ENCODE measurements at places on chromosomes 3 and 15.

- DNase-seq = no peak
Measured at GRCh38 chr15:67611370-67612369, 69.2 kb downstream of the MAP2K5 start.

DNA sequence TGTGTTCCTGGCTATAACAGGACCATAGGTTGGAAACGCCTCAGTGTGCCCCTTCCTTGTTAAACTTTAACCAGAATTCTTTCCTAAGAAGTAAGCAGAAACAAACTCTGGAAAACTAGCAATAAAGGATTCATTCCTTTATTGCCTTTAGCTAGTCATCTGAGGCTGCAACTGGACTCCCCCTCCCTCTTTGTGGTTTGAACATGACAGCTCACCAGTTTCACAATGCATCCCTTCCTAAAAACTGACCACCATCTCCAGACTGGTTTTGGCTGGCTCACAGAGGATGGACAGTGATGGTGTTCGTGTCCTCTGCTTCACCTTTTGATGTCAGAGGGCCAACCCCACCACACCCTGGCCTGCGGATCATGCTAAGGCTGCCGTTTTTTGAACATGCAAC is 27.9 kb upstream of the TGFBR2 start:
- no peak for DNase-seq

DNA sequence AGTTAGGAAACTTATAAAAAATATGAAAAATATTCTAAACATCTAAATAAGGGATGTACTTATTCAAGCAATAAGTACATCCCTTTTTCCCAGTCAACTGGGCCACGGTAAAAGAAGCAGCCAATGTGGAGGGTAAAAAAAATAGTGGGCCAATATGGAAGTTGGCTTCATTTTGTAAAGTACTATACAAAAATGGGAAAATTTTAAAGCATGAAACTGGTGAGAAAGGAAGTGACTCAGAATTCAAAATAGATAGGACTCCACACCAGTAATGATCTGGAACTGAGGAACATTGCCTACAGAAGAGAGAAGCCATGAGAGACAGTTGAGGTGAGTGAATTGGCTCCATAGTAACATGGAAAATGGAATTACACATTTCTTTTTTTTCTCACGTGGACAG is 108.9 kb downstream of the FNDC3B start:
- DNase-seq = no peak

DNA sequence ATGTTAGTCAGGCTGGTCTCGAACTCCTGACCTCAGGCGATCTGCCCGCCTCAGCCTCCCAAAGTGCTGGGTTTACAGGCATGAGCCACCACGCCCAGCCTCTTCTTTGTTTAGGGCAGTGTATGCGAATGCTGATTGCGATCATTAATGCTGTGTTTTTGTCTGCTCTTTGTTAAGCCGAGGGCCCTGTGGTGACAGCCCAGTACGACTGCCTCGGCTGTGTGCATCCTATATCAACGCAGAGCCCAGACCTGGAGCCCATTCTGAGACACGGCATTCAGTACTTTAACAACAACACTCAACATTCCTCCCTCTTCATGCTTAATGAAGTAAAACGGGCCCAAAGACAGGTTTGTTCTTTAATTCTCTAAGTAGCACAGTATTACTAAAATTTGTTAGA is 7.8 kb downstream of the KNG1 start:
- DNase-seq = no peak

GRCh38 chr15:81502439-81502838 is 128.4 kb upstream of the TMC3 start:
- DNase-seq = no peak

DNA sequence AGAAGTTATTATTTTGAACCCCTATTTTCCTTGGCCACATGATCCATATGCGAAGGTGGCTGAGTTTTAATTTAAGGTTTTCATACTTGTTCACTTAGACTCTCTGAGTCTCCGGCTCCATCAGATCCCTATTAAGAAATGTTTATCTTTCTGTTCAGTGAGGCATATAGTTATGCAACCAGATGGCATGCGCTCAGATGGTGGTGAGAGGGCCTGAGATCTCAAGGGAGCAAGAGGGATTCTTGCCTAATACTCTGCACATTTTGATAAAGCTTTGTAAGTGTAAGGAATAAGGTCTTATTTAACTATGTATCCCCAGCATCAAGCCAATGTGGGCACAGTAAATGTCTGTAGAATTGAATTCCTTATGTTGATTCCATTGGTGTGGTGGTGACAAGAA is 78.9 kb upstream of the DPH6 start:
- no peak for DNase-seq

DNA sequence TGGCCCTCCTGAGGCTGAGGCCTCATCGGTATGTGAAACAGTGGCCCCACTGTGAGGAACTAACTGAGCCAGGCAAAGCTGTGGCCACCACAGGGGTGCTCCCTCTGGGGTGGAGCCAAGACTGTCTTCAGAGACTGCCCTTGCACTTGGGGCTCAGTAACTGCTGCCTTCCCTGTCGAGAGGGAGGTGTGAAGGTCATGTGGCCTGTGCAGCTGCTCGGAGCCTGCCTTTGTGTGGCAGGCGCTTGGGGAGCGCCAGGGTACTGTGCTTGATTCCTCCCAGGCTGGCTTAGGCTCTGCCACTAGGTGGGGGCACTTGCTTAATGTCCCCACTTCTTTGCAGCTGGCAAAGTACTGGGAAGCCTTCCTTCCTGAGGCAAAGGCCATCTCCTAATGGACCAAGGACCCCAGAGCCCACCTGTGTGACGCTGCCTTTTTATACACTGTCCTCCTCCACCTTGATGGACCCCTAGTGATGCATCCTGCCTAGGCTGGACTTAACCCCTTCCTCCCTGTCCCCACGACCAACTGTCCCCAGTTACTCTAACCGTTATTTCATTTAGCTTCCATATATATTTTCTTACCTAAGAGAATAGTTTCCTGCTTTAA is 14.2 kb upstream of the SNX22 start:
- DNase-seq = peak; percentile 51

- DNase-seq = no peak
Measured at GRCh38 chr15:77384589-77385359, 35.1 kb downstream of the PEAK1 start.

GRCh38 chr15:19956124-19956796 is 585.3 kb downstream of the GOLGA6L6 start:
- DNase-seq = no peak

- no peak for DNase-seq
Measured at GRCh38 chr3:189365609-189366564, 194.1 kb downstream of the TPRG1 start.

DNA sequence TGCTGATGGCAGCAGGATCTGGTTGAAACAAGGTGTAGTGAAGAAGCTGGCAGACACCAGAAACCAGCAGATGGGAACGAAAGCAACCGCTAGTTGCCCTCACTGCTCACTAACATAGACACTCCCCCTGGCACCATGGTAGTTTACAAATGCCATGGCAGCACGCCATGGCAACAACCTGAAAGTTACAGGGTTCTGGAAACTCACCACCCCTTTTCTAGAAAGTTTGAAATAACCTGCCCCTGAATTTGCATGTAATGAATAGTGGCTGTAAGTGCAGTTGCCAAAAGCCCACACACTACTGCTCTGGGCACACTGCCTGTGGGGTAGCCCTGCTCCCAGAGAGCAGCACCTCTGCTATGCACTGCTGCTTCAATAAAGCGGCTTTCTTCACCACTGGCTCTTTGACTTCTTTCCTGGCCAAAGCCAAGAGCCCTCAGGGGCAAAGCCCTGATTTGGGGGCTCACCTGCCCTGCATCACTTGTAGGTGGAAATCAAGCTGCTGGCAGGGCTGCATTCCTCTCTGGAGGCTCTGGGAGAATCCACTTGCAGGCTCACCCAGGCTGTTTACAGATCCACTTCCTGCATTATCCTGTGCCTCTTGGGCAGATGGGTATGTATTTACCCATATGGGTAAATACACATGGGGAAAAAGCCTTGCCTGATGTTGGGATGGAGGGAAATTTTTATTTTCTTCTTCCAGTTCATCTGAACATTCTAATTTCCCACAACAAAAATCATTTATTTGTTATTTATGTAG is 2.0 kb upstream of the GP9 start:
- peak; percentile 85 for DNase-seq

DNA sequence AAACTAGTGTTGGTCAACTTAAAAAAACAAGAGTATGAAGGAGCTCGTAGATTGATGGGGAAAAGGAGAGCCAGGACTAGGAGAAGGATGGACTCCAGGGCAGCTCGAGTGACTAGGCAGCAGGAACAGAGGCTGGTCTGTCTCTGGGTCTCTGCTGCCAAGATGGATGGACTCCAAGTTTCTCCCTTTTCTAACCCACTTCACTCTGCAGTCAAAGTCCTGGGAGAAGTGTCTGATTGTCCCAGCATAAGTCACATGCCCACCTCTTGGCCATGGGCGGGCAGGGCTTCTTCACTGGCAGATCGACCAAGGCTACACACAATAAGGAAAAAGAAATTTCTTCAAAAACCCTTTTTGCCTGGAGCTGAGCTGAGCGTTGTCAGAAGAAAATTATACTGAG is 9.2 kb upstream of the EPB42 start:
- no peak for DNase-seq

DNA sequence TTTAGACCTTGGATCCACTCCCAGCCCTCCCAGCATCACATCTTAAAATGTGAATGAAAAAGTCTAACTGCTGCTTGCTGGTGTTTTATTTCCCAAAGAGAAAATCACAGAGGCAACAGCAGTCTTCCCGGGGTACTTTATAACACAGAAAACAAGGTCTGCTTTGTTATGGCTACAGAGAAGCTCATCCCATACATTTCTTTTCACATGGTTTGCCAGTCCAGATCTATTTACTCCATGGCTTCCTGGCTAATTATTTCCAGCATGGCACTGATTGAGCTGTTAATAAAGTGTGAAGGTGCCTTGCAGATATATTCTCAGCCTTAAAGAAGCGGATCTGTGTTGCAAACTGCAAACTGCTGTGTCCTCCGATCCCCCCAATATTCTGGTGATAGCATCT is 466.1 kb upstream of the CFAP20DC start:
- no peak for DNase-seq

- DNase-seq = no peak
Measured at GRCh38 chr15:86135041-86135440, 55.4 kb downstream of the AGBL1 start.

DNA sequence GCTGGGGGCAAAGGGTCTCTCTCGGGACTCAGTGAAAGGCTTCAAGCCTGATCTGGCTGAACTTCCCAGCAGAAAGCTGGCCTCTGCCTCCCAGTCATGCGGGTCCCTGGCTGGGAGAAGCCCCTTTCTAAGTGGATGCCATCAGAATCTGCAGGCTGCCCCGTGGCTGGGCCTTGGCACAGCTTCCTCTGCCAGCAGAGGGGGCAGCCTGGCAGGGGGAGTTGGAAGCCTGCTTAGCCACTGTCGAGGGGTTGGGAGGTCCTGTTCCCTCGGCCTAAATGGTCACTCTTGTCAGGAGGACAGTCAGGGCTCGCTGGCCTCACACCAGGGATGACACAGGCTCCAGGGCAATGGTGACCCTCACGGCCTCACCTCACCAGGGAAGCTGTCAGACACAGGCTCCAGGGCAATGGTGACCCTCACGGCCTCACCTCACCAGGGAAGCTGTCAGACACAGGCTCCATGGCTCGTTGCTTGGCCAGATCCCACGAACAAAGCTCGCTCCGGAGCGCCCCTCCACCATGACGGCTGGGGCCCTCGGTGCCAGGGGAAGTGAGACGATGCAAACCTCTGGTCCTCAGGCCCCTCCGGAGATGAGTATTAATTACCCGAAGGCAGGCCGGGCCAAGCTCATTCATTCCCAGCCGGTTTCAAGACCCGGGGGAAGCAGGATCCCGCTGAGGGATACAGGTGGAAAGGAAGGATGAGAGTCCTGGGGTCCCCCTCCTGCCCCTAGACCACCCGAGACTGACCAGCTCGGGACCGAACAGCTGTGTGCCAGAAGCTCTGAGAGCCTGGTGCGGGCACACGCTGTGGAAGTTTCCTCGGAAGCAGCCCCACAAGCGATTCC is 151.0 kb downstream of the CHSY1 start:
- DNase-seq = no peak

- DNase-seq = no peak
Measured at GRCh38 chr3:188396900-188397299, 242.9 kb downstream of the LPP start.

DNA sequence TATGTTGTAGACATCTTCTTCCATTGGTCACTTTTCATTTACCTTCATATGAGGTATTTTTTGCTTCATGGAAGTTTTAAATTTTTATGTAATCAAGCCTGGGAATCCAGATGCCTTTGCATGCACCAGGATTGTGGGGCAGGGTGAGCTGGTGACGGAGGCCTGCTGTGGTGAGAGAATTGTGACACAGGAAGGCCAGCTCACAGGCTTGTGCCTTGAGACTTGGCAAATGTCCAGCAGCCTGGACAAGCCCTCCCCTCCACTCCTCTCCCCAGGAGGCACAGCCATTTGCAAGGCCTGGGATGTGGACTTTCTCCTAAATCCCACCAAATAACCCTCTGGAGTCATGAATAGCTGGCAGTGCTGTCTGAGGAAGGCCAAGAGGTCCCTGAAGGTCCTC is 67.4 kb downstream of the RHCG start:
- DNase-seq = no peak

GRCh38 chr3:29763115-29763514 is 482.2 kb downstream of the RBMS3 start:
- no peak for DNase-seq

DNA sequence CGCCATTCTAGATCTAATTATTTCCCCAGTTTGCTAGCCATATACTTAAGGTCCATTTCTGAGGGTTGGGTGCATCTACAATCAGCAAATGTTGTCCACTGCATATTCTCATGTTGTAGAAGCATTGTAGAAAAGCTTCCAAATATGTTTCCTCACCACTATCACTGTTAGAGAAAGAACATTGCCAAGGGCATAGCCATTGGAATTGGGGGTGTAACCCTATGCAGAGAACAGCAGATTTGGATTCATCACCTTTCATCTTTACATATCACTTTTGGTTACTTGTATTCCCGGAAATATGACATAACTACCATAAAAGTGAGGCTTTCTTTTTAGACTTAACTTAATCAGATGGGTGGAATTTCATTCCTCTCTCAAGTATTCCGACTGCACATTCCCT is 203.6 kb downstream of the LSAMP start:
- DNase-seq = no peak

- no peak for DNase-seq
Measured at GRCh38 chr3:71653414-71653807, 69.9 kb upstream of the FOXP1 start.

DNA sequence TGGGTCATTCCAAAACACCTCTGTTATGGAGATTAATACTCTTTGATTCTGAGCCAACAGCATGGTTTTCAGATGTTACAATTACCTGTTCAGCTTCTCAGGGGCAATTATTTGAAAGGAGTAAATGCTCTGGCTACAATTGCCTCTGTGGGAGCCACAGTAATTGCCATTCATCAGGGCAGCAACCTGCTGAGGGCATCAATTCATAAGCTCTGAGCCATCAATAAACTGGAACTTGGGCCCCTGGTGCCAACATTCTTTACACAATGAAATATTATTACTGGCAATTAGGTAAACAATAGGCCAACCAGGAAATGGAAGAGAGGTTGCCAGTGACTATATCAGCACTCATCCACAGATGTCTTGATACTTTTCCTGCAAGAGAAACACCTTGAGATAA is 660.8 kb downstream of the MECOM start:
- DNase-seq = no peak

Data from hematopoietic multipotent progenitor cell treated with erythropoietin and hydrocortisone succinate and interleukin-3 and kit ligand, for 17 days (in vitro differentiated cells).